Stimulated activated CD8-positive, alpha-beta memory T cell treated with anti-CD3 and anti-CD28 coated beads, Interleukin-7, amount 100 ng/mL, for 1 hour (primary cell): ENCODE measurements at places on chromosomes 13 and 19.

DNA sequence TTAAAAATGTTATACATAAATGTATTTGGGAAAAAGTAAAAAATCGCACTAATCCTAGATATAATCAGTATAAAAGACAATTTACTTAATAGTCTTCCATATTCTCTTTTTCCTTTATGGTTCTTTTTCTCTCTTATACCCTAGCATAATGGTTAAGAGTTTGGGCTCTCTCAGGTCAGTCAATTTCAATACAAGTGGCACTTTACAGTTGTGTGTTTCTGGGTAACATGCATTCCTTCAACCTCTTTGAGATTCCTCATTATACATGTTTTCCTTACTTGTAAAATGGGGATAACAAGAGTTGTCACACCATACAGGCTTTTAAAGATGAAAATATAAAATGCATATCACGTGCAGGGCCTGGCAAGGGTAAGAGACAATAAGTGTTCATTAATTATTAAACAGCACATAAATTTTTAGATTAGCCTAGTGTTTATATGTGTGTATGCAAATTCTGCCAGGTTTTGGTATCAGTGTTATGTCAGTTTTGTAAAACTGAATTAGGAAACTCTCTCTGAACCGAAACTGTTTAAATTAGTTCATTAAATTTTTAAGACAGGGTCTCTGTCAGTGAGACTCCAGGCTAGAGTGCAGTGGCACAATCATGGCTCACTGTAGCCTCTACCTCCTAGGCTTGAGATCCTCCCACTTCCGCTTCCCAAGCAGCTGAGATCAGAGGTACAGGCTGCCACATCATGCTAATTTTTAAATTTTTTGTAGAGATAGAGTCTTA is 49.8 kb downstream of the ELF1 start:
- DNase-seq, result no peak

DNA sequence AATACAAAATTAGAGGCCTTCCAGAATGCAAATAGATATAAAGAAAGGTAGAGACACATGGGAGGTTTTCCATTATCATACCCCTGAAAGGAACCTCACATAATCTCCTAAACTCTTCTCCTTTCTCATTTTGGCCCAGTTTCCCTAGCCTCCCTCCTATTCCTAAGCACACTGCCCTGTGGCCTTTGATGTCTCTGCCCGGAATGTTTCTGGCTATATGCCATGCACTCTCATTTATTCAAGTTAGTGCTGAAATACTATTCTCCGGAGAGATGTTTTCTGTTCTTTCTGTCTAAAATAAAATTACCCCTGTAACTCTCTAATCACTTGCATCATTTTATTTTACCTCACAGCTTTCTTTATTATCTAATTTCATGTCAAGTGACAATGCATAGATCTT is 1287.7 kb downstream of the SLITRK5 start:
- DNase-seq, result no peak

DNA sequence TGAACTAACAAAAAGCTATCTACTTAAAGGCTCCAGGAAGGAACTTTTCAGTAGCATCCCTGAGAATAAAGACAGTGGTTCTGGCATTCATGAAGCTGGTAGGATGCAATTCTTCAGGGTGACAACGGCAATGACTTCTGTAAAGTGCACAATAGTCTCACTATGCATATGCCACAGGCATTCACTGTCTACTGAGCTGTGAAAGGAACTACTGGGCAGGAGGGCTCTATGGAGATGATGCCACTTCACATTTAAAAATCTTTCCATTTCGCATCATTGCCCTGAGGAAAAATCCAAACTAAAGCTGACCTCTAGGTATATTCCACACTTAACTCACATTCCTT is 2020.6 kb upstream of the PCDH20 start:
- DNase-seq, result no peak

- DNase-seq, result no peak
Measured at GRCh38 chr13:100517135-100517534, 71.5 kb downstream of the GGACT start.

GRCh38 chr13:47220453-47221140 is 323.7 kb upstream of the HTR2A start:
- DNase-seq, result no peak

GRCh38 chr19:35120492-35120891 is 4.9 kb downstream of the FXYD3 start:
- no peak for DNase-seq

- DNase-seq, result no peak
Measured at GRCh38 chr13:97141564-97142005, 80.5 kb upstream of the MBNL2 start.

DNA sequence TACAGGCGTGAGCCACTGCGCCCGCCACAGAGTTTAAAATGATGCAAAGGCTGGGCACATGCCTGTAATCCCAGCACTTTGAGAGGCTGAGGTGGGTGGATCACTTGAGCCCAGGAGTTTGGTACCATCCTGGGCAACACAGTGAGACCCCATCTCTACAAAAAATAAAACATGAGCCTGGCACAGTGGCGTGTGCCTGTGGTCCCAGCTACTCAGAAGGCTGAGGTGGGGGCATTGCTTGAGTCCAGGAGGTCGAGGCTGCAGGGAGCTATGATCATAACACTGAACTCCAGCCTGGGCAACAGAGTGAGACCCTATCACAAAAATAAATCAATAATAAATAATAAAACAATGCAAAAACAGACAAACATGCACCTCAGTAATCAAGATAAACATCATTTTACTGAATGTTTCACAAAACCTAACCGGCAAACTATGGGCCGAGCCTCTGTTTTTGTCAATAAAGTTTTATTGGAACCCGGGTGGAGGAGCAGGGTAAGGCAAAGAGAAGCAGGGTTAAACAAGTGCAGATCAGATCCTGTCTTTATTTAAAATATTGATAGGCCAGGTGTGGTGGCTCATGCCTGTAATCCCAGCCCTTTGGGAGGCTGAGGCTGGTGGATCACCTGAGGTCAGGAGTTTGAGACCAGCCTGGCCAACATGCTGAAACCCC is 2.0 kb upstream of the PEAK3 start:
- no peak for DNase-seq

DNA sequence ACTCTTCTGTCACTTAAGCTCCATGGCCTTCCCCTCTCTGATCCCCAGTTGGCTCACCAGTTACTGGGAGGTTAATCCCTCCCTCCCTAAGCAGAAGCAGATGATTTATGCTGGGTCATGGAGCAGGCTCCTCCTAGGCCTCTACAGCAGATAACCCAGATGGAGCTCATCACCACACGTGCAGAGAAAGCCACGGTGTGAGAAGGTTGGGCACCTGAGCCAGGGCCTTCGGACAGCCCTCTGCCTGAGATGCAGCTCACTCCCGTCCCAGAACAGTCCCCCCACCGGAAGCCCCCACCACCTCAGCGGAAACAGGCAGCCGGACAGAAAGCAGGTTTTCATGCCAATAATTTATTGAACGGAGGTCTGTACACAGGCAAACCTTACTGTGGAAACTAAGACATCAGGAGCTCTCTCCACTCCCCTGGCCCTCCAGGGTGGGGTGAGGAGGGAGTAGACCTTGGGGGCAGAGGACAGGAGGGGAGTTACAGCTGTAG is 9.8 kb downstream of the ZNF526 start:
- no peak for DNase-seq

DNA sequence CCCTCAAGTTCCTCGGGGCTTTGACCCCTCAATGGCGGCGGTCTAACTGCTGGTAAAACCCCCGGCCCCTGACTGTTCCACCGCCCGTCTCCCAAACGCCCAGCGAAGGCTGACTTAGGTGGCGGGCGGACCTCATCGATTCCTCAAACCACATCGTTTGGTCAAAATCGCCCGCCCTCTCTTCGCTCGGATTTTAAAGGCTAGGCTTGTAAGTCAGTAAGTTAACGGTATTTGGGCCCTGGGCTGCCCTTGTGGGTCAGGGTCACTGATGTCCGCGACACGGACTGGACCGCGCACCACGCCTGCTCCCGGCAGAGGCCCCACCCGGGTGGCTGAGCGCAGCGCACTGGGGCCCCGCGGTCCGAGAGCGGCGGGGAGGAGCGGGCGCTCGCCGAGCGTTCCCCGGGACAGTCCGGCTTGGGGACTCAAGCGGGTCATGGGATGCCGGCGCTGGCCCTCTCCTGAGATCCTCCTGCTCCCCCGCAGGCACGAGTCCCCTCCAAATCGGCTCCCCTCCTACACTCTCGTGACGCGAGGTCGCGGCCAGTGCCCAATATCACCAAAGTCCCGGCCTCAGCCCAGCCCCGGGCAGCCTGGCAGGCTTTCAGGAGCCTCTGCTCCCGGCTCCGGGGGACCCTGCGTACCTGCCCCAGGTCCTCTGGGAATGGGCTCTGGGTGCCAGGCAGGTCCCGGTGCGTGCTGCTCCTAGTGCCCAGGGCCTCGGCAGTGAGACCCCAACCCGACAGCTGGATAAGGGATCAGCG is 1.0 kb downstream of the FLT1 start:
- no peak for DNase-seq

- DNase-seq, result no peak
Measured at GRCh38 chr13:112742583-112742982, 52.7 kb downstream of the ATP11A start.
